ENCODE measurements at places on chromosomes 6 and 20. TPM values are rescaled to one million over a fixed set of nuclear protein-coding genes. Genes with fewer than 3 reads are reported as not detected.

Gene MCCD1
- not detected for total RNA-seq

Gene BPI
- total RNA-seq, result not detected

GRCh38 chr6:119241111-119241465 lies 108.5 kb downstream of the MAN1A1 start:
- peak overlapping the region; percentile 64 for H3K27ac ChIP-seq
- H3K36me3 ChIP-seq, result no peaks in the 10 kb centered on the region
- DNase-seq, result peak; percentile 19
- peaks cover 17% of the 10 kb centered on the region for H3K4me1 ChIP-seq
- H3K27me3 ChIP-seq, result no peaks in the 10 kb centered on the region

GRCh38 chr6:151729829-151730495 lies 77.5 kb upstream of the ESR1 start:
- no peaks in the 10 kb centered on the region for H3K27me3 ChIP-seq
- H3K36me3 ChIP-seq, result no peaks in the 10 kb centered on the region

DNA sequence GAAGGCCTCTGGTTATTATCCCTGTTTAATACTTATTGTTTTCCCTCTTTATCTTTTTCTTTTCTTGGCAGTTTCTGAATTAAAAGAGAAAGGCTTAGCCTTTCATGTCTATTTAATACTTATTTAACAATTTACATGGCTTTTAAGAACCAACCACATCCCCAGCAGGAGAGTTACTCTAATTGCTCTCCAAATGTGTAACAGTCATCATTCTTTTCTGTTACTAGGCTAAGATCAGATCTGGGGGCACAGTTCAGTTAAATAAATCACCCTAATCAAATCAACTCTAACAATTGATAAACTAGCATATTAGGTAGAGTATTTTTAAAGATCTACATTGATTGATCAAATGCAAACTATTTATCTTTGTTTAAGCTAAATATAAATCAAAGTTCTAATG lies 54.1 kb upstream of the NT5E start:
- H3K27ac ChIP-seq, result peak overlapping the region; percentile 78
- no peak for DNase-seq
- H3K4me3 ChIP-seq, result no peak overlapping the region
- peaks cover 47% of the 10 kb centered on the region for H3K4me1 ChIP-seq

- DNase-seq, result no peak
- H3K27ac ChIP-seq, result peak overlapping the region; percentile 82
- H3K4me3 ChIP-seq, result no peak overlapping the region
- H3K4me1 ChIP-seq, result peaks cover 48% of the 10 kb centered on the region
- no peaks in the 10 kb centered on the region for H3K36me3 ChIP-seq
These were observed 98.8 kb downstream of the SASH1 start for GRCh38 chr6:148441454-148441911.

DNA sequence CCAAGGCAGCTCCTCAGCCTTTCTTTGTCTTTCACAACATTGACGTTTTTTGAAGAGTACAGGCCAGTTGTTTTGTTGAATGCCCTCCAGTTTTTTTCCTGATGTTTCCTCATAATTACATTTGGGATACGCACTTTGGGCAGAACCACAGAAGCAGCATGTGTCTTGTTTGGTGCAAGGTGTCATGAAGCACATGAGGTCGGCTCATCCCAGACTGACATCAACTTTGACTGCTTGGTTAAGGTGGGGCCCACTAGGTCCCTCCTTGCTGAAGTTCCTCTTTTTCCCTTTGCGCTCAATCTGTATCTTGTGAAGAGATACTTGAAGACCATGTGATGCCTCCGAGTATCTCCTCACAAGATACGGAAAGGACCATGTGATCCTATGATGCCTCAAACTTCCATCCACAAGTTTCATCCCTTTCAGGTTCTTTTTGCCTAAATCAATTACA lies 10.5 kb downstream of the SNAI1 start:
- no peak for DNase-seq
- H3K27me3 ChIP-seq, result no peaks in the 10 kb centered on the region
- H3K4me3 ChIP-seq, result no peak overlapping the region
- H3K27ac ChIP-seq, result no peak overlapping the region
- peaks cover 2% of the 10 kb centered on the region for H3K36me3 ChIP-seq

DNA sequence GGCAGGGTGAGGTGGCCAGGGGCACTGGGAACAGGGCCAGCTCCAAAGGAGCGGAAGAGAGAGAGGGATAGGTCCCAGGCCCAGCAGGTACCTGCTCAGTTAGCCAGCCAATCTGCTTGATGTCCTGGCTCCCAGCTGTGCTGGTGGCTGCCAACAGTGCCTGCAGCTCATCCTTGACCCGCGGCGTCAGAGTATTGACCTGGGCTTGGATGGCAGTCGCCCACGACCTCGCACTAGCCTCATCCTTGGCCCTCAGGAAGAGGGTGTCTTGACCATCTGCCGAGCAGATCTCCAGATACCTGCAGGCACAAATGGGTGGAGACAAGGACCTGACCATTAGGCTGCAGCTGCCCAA lies 11.1 kb upstream of the CDK5RAP1 start:
- DNase-seq, result no peak
- no peaks in the 10 kb centered on the region for H3K27me3 ChIP-seq
- peaks cover 63% of the 10 kb centered on the region for H3K36me3 ChIP-seq
- peaks cover 6% of the 10 kb centered on the region for H3K4me1 ChIP-seq

- H3K4me3 ChIP-seq, result no peak overlapping the region
- H3K4me1 ChIP-seq, result peaks cover 31% of the 10 kb centered on the region
- H3K27me3 ChIP-seq, result no peaks in the 10 kb centered on the region
- peak overlapping the region; percentile 40 for H3K27ac ChIP-seq
- DNase-seq, result peak; percentile 50
These were observed 12.4 kb upstream of the CCN5 start for GRCh38 chr20:44702776-44703175.

DNA sequence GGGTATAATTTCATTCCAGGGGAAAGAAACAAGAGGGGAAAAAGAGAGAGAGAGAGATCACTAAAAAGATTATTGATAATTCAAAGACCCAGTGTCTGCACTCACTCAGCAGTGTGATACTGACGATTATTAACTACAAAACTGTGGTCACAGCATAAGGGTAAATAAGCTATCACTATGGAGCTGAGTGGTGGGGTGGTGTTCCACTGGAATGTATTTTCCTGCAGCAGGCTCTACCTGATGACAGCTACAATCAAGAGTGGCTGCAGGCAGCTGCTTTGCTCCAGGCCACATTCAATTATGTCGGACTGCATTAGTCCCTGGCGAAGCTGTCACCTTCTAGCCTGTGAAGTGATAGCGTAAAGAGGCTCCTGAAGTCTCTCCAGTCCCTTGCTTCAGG lies 122.2 kb upstream of the TFAP2D start:
- no peaks in the 10 kb centered on the region for H3K27me3 ChIP-seq
- H3K36me3 ChIP-seq, result no peaks in the 10 kb centered on the region
- H3K4me1 ChIP-seq, result no peaks in the 10 kb centered on the region

DNA sequence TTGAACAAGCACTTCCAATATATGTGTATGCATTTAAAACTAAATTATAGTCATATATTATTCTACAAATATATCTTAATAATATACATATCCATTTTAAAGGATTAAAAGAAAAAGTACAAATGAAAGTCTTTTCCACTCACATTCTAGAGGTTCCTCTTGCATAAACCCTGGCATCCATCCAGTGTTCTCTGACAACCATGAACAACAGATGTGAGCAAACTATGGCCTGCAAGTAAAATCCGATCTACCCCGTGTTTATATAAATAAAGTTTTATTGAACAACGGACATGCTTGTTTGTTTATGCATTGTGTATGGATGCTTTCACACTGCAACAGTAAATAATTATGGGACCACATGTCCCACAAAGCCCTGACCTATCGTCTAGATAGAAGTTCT lies 1122.3 kb downstream of the EPHA7 start:
- no peaks in the 10 kb centered on the region for H3K4me1 ChIP-seq
- no peak overlapping the region for H3K4me3 ChIP-seq
- H3K27ac ChIP-seq, result no peak overlapping the region
- DNase-seq, result no peak

All from thyroid gland (tissue), 4 donors.